ENCODE measurements at places on chromosomes 4 and X.

GRCh38 chr4:141705747-141706377 is 69.5 kb downstream of the IL15 start:
- no peak for DNase-seq

DNA sequence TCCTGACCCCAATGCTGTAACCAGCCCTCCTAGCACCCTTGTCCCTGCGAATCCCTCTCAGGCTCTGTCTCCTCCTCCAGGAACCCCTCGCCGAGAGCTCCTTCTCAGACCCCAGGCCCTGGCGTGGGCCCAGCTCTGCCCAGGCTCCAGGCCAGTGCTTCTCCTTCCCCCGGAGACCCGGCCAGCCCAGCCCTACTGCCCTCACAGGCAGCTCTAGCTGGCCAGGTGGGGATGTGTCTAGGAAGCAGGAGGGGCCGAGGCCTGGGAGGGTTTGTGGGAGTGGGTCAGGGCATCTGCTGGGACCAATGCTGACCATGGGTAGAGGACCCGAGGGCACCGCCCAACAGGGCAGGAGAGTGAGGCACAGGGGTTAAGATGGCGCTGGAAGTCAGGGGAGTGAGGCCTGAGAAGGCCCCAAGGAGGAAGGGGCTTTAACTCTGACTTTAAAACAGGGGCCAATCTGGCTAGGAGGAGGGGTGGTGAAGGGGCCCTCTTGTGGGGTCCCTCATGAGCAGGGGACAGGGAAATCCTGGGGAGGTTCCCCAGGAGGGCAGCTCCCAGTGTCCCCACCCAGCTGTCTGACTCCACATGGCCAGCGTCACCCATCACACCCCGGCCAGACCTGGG is 64.7 kb upstream of the NKX1-1 start:
- DNase-seq: no peak

DNA sequence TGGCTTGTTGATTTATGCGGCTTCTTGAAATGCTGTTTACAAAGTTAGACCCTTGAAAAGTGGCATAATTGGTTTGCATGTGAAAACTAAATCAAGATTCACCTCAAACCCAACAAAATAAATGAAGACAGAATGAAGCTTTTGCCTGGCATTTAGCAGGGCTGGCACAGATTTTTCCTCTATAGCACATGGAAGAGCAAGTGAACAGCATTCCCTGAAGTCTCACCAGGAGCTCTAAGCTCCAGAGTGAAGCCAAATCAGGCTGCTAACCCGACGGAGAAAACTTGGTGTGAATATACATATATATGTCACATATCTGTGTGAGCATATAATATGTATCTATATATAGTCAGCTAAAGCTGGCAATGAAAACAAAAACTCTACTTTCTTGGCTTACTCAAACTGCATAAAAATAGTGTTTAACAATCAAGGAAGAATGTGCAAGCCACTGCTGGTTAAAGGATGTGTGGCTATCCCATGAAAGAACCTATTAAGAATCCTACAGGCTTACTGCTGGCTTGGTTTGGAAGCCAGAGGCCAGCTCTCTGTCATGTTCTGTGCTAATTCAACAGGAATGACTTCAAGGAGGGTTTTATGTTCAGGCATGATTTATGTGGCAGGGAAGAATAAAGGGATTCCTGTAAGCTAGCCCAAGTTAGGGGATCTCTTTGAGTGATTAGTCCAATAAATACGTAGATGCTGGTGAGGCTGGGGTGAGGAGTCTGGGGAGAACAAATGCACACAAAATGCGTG is 69.9 kb downstream of the MFAP3L start:
- DNase-seq: no peak

GRCh38 chr4:41305476-41305875 is 48.7 kb downstream of the UCHL1 start:
- DNase-seq: no peak

- no peak for DNase-seq
Measured at GRCh38 chr4:38612646-38613414, 51.2 kb upstream of the KLF3 start.

DNA sequence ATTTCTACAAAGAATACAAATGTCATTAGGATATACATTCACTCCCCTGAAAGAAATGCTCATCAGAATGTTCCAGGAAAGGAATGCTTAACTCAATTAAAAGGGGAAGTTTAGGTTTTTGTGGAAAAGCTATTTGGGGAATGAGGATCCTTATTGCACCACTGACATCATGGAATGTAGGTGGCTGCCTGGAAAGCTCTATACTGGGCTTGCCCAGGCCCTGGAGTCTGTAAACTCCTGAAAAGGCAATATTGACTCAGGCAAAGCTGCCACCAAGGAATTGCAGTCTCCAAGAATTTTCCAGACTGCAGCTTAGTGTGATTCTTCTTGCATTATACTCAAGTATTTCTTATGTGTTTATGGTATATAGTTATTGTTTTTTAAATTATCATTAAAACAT is 15.7 kb downstream of the DAPP1 start:
- no peak for DNase-seq

DNA sequence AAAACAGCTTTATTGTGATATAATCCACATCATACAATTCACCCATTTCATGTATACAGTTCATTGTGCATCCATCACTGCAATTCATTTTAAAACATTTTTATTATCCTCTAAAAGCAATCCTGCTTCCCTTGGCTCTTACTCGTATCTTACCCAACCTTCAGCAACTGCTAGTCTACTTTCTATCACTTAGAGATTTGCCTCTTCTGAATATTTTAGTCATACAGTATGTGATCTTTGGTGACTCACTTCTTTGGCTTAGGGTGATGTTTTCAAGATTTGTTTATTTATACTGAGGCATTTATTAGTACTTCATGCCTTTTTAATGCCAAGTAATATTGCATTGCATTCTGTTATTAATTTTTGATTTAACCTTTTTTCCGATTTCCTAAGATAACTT is 15.0 kb upstream of the MSMO1 start:
- no peak for DNase-seq

GRCh38 chr4:169985881-169986280 is 40.3 kb downstream of the MFAP3L start:
- DNase-seq: no peak

DNA sequence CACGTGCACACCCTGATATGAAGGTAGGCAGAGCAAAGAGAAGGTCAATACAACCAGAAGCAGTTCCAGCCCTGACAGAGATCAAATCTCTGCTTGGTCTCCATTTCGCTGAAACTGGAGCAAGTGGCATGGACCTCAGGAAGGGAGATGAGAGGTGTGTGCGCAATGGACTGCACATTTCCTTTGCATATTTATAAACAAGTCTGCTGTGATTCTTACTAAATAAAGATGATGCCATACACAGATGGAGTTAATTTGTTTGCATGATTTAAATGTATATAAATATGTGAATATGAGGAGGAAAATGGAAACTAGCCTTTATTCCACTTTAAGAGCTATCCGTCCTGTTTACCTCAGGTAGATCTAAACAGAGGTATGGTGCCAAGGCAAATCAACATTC is 2.1 kb upstream of the SCRG1 start:
- no peak for DNase-seq

- DNase-seq: no peak
Measured at GRCh38 chr4:30495251-30495650, 224.9 kb upstream of the PCDH7 start.

DNA sequence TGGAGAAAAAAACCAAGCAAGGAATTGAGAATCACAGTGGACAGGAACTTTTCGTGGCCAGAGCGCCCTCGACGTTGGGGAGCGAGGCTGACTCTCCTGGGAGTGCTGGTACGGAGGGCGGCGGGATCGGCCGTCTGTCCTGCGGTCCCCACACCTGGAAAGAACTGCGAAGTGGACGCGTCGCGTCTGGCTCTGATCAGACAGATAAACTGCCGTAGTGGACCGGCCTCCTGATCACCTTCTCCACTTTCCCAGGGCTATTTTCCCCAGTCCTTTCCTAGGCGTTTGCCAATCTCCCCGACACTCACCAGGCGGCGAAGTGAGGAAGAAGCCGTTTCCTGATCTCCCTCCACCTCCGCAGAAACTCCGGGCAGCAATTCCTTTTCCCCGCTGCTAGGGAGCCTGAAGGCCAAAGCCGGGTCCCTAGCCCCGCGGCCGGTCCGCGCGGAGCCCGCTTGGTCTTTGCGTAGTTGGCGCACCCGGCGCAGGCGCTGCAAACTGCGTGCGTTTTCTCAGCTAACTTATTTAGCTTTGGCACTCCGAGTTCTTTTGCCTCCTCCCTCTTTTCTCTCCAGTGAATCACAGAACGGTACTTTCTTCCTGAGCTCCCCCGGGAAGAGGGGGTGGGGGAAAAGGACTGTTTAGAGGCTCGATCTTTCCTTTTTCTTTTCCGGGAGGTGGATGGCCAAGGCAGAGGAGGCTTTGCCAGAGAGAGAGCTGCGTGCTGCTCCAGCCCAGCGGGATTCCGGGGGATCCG is at the start of gene ARSJ:
TSS of gene ARSJ (minus strand) at position 500 of the 757 bp plus-strand sequence. CDS start 813 bp downstream, outside the sequence.
- DNase-seq: no peak

DNA sequence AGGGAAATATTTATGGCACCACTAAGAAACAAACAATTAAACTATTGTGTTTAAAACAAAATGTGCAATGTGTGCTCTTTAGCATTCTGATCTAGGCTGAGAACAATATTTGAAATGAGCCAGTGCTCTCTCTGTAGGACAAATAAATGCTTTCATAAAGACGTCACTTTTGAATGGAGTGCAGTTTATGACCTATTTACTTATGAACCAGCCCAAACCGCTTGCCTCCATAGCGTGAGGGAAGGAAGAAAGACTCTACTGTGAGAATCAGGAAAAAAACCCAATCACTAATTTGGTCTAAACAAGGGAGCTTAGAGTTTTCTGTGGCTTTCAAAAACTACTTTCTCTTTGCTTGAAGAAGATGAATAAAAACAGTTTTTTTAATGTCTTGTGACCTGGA is 39.4 kb downstream of the SAT1 start:
- DNase-seq: no peak

DNA sequence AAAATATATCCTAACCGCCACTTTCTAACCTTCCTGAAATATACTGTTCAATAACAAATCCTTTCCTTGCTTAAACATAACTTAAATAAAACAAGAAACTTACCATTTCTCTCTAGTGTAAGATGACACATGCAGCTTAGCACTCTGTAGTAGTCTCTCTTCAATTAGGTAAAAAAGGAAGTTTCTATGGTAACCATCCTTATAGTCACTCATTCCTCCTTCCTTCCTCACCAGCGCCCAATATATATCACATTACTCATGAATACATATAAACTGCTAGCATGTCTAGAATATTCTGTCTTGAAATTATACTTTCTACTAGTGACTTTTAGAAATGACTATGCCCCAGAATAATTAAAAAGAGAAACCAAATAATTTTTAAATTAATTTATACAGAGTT is 112.2 kb downstream of the SNCA start:
- DNase-seq: no peak

- DNase-seq: no peak
Measured at GRCh38 chrX:154540897-154541535, 5.6 kb downstream of the G6PD start.

DNA sequence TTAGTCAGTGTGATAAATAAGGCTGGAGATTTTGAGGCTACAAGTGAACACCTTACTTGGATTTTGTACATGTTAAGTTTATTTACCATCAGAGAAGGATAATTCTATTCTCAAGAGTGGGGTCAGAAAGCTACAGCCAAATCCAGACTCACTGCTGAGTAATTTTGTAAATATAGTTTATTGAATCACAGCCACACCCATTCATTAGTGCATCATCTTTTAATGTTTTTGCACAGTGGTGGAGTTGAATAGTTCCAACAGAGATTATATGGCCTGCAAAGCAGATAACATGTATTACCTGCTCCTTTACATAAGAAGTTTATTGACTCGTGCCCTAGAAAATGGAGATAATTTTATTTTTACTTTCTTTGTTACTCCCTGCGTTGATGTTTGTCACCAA is 60.4 kb downstream of the PCDH18 start:
- DNase-seq: no peak

DNA sequence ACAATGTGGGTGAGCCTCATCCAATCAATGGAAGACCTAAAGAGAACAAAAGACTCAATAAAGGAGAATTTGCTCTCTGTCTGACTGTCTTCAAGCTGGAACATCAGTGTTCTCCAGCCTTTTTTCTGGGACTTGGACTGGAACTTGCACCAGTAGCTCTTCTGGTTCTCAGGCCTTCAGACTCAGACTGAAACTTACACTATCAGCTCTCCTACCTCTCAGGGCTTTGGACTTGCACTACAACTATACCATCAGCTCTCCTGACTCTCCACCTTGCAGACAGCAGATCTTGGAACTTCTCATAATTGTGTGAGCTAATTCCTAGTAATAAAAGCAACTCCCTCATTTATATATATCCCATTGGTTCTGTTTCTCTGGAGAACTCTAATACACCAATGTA is 185.9 kb downstream of the SMIM20 start:
- no peak for DNase-seq

DNA sequence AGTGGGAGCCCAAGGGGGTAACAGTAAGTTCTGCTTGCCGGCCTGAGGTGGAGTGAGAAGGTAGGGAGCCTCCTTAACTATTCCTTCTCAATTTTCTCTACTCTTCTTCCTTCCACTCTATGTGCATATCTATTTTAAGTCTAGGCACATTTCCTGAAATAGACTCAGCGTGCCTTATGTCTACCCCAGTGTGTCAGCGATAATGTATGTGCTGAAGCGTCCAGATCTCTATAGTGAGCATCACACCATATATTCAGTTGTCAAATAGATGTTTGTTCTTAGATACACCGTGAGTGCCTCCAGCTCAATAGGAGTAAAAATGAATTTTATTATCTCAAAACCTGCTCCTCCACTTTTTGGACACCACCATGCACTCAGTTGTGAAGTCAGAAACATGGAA is 51.5 kb upstream of the RAB33B start:
- DNase-seq: no peak

DNA sequence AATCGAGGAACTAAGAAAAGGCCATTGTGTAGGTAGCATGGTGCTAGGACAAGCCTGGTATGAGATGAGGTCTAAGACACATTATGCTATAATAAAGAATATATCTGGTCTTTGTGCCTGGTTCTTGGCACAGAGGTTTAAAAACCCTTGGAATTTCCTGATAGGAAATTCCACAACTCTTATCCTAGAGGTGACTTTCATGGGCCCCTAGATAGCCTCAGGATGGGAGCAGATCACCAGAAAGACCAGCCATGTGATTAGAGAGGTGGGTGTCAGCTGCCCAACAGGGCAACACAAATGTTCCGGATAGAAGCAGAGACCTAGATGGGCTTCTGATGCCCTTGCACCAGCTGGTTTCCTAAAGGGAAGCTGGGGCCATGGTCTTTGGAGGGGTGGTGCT is 107.2 kb downstream of the SCD5 start:
- DNase-seq: no peak

- DNase-seq: no peak
Measured at GRCh38 chr4:73761856-73762255, 21.5 kb downstream of the CXCL8 start.

GRCh38 chr4:100754751-100755150 is 236.9 kb upstream of the EMCN start:
- DNase-seq: no peak

DNA sequence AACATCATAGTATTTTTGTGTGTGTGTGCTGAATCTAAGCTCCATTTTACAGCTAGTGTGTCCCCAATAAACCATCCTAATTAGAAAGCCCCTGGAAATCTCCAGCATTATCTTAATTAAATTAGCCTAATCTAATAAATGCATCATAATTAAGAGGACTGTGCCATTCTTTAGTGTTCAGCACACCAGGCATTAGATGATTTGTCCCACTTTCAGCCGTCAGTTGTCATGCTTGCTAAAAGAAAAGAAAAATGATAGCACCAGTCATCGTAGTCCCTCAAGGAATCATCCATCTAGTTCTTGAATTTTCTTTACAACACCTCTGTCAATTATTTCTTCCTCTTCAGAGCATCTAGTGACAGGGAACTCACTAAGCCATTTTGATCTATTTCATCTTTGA is 155.9 kb downstream of the PALLD start:
- no peak for DNase-seq
